ENCODE measurements at places on chromosomes 16 and 17. TPM values are rescaled to one million over a fixed set of nuclear protein-coding genes. Genes with fewer than 3 reads are reported as not detected.

Gene SOX8
- total RNA-seq = 0.72 TPM

Gene DNAI2
- total RNA-seq = not detected

Gene CLEC19A
- total RNA-seq = not detected

Gene C17orf100
- 0.72 TPM for total RNA-seq

Gene GLOD4
- 48.8 TPM for total RNA-seq

Gene KRT40
- total RNA-seq = not detected

Gene DLG4
- total RNA-seq = 51.8 TPM

Gene ANKS4B
- not detected for total RNA-seq

Gene ESRP2
- total RNA-seq = 0.07 TPM

Gene GLG1
- total RNA-seq = 369 TPM

Gene TMIGD1
- total RNA-seq = not detected

Gene ARSG
- total RNA-seq = 6.3 TPM

Gene MRM3
- 13.6 TPM for total RNA-seq

Gene KRTAP9-8
- total RNA-seq = not detected

Gene RHBDF1
- 67.0 TPM for total RNA-seq

Gene RMI2
- 4.0 TPM for total RNA-seq

Gene SMIM36
- not detected for total RNA-seq

Gene RNFT1
- 14.8 TPM for total RNA-seq

Gene SERPINF2
- 0.20 TPM for total RNA-seq

Gene MT1A
- not detected for total RNA-seq

Gene TBC1D3E
- not detected for total RNA-seq

Gene FBXW10
- total RNA-seq = not detected

Gene HEATR9
- not detected for total RNA-seq

Gene FBF1
- total RNA-seq = 15.9 TPM

Gene NOXO1
- not detected for total RNA-seq

Gene KRT15
- 0.13 TPM for total RNA-seq

Gene HSPB9
- 0.07 TPM for total RNA-seq

Gene KCNG4
- not detected for total RNA-seq

Gene SLC16A5
- 3.3 TPM for total RNA-seq

Gene GRB2
- 88.3 TPM for total RNA-seq

Gene PAM16
- 13.6 TPM for total RNA-seq

All from smooth muscle cell of the pulmonary artery (primary cell).